ENCODE measurements at places on chromosomes 16 and 17.

GRCh38 chr17:75877752-75878173 is 618 bp downstream of the TRIM47 start:
- peak; percentile 82 for DNase-seq

DNA sequence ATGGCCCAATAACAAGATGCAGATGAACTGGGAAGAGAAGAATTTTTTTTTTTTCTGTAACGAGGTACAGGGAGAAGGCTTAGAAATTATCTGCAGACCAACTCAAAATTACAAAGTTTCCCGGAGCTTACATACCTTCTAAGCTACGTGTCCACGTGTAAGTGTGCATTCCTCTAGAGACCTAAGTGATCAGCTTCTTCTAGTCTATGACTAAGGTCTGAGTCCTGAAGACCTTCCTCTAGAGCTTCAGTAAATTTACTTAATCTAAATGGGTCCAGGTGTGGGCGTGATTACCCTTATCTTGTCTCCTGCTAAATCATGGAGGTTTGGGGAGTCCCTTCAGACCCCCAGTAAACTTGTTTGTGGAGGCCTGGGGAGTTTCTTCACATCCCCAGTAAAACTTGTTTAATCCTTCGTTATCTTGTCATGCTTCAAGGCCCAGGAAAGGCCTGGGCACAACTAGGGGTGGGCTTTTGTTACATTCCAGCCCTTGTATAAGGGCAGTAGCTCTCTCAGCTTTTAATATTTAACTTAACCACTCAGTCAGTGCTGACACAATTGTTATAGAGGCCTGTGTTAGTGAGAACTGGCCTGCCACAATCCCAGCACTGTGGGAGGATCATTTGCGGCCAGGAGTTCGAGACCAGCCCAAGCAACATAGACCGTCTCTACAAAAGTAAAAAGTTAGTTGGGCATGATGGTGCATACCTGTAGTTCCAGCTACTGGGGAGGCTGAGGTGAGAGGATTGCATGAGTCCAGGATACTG is 342.3 kb downstream of the SNX29 start:
- no peak for DNase-seq

GRCh38 chr16:68987734-68988457 is 117.6 kb upstream of the HAS3 start:
- DNase-seq: no peak

DNA sequence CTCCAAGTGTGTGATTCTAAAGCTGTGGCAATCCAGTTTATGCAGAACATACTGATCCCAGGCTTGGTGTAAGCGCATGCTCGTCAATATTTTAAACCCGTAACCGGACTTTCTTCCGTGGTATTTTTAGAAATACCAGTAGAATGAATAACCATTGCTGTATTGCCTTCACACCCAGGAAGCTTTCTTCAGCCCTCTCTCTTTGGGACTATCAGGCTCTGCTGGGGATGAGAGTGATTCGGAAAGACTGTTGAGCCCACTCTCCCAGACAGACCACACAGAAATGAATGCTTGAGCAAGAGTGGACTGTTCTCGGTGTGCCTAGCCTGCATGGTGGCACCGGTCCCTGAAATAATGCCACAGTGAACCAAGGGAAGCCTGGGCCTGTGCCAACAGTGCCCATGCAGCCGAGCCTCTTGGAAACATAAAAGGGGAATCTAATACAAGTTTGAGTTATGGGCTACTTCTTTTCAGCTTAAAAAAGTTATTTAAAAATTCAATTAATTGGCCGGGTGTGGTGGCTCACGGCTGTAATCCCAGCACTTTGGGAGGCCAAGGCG is 89.9 kb upstream of the ELAC2 start:
- no peak for DNase-seq

- DNase-seq: no peak
Measured at GRCh38 chr17:8287651-8288335, 677 bp upstream of the RANGRF start.

DNA sequence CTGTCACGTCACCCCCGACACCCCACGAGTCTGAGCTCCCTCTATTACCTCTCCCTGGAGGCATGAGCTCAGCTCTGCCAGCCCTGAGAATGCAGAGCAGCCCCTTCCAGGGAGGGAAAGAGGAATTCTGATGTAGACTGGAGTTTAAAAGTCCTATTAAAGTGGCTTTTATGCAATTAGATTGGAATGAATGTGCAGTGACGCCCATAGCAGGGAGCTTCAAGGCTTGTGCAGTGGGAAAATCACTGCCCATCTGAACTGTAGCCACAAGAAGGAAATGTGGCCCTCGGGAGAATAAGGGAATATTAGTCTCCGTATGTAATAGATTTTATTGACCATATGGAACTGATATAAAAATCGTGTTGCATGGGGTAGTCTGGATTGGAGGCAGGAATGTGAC is 66.9 kb downstream of the ZNF423 start:
- no peak for DNase-seq

DNA sequence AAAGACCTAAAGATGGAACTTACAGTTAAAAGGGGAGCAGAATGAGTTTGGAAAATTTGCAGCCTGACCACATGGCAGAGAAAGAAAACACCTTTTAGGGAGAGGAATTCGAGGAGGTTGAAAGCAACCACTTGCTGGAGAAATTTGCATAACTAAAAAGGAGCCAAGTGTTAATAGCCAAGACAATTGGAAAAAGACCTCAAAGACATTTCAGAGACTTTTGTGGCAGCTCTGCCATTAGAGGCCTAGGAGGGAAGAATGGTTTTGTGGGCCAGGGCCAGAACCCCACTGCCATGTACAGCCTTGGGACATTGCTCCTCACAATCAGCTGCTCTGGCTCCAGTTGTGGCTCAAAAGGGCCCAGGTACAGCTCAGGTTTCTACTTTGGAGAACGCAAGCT is 338.5 kb downstream of the UTP18 start:
- DNase-seq: no peak

DNA sequence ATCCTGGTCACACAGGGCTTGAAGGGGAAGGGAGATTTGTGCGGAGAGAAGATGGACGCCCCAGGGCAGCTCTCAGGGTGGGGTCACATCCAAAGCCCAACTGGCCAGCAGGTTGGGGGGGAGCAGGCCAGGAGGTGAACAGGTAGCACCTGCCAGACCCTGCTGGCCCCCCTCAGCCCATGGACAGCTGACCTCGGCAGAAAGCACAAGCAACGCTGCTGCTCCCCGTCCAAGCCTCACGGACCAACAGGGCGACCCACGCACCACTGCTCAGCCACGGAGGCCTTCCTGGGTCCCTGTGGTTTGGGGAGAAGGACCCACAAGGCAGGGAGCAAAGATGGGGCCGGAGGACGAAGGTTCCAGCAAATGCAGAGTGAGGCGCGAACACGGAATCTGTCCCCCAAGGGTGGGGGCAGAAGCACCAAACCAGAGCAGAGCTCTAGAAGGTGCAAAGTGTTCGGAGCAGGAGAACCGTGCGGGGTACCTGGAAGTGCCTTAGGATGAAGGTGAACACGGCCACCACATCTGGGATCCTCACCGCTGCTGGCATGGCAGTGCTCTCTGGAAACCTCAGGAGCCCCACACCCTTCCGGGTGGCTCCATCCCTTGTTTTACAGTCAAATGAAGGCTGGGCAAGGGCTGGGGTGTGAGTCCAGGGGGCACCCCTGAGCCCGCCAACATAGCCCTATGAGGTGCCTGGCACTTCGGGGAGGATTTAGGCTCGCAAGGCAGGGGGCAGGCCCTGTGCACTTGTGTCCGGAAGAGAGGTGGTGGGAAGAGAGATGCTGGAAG is 17.9 kb downstream of the CEP295NL start:
- no peak for DNase-seq

- DNase-seq: no peak
Measured at GRCh38 chr17:65041518-65041917, 15.0 kb downstream of the GNA13 start.

GRCh38 chr17:58822148-58823050 is 66.7 kb downstream of the PPM1E start:
- DNase-seq: no peak

DNA sequence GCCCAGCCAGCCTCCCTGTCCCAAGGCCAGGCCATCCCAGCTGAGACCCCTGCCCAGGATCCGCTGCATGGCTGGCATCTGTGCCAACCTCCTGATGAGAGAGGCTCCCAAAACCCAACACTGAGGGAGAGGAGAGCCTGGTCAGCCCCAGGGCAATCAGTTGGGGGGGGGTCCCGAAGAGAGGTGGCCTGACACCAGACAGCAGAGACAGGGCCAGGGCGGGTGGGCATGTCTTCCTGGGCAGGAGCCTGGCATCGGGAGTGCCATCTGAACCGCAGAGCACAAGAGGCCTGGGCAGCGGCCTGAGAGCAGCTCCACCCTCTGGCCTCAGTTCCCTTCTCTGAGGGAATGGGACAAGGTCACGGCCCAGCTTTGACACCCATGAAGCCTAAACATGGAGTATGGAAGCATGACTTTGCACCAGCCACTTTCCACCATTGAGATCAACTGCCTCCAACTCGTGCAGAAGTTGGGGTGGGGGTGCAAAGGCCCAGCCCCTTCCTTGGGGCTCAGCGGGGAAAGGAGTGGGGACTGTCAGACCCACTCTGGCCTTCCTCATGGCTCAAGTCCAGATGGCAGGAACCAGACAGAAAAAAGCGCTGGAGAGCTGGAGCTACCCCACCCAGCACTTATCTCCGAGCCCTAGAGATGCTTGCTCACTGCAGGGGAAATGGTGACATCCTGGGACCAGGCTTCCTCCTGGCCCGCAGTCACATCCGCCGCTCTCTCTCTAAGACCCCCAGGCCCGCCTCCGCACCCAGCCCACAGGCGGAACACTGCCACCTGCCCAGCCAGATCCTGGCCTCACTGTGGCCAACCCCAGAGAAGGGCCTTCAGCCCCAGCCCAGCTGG is 9.7 kb downstream of the RHBDF2 start:
- DNase-seq: no peak

GRCh38 chr17:58156839-58157803 is 8.9 kb downstream of the OR4D1 start:
- peak; percentile 73 for DNase-seq

DNA sequence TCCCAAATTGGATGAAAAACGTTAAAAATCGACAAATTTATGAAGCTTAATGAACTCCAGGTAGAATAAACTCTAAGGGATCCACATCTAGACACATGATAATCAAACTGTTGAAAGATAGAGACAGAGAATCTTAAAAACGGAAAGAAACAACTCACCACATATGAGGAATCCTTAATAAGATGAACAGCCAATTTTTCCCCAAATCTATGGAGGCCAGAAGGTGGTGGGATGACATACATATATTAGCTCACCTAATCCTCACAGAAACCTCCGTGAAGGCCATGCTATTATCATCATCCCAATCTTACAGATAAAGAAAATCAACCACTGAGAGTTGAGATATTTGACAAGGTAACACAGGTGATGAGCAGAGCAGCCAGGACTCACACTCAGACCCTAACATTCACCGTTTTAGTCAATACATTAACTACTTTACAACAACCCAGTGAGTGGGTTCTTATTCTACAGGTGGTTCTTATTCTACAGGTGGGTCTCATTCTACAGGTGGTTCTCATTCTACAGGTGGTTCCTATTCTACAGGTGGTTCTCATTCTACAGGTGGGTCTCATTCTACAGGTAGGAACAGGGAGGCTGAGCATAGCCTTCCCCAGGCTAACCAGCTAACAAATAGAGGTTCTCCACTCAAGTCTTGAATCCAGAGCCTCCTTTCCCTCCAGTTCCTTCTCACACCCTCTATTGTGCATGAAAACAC is 4.8 kb downstream of the CACNG1 start:
- DNase-seq: no peak

DNA sequence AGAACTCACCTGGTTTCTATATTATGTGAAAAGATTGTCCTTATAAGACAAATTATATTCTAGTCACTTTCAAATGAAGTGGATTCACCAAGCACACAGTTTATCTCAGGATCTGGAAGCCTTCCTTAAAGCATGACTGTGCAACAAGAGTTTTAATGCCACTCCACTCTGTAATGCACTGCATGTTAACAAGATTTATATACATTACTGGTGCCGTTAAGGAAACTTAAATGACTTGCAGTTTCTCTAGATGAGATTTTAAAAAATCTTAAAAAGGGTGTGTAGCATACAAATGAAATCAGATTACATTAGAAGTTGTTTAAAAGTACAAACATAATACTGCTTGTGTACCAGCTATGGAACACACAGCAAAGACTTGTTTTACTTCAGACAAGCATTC is 150.8 kb downstream of the SNX11 start:
- DNase-seq: no peak

DNA sequence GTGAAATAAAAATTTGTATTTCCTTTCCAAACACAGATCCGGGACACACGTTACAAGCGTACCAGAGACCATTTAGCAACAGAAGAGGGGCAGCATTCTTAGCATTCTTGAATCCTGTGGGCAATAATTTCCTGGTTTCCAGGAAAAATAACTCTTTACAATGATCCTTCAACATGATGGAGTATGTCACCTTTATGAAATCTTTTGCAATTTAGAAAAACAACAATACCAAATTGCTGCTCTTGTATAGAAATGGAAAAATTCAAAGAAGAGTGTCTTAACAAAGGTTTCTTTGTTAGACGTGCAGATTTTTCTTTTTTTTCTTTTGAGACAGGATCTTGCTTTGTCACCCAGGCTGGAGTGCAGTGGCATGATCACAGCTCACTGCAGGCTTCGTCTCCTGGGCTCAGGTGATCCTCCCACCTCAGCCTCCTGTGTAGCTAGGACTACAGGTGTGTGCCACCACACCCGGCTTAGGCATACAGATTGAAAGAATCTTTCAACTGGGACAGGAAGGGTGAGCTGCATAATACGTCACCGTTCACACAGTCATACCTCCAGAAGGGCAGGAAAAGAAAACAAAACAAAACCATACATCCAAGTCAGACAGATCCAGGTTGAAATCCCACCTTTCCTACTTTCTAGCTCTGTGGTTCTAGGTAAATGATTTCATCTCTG is 10.8 kb upstream of the GCSH start:
- DNase-seq: no peak

DNA sequence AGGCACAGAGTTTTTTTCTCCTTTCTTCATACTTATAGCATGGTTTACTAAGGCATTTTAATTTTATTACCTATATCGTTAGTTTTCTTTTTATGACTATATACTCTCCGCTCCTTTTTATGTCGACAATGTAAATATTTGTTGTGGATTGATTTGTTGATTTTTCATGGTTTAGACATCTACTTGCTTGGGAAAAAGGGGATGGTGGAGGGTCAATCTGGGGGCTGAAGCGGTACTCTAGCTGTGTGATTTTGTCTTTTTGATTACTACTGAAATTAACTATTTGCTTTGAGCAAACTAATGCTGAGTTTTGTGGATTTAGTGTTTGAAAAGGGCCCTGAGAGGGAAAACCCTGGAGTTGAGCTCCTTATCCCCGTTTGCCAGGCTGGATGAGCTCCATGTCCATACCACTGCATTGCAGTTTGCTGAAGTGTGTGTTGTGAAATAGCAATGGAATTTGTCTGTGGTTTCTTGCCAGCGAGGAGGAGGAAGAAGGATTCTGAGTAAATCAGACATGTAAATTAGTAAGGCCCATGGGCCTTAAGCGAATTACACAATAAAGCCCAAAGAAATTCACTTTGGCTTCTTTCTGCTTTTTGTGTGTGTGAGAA is 72.0 kb downstream of the FTO start:
- no peak for DNase-seq

DNA sequence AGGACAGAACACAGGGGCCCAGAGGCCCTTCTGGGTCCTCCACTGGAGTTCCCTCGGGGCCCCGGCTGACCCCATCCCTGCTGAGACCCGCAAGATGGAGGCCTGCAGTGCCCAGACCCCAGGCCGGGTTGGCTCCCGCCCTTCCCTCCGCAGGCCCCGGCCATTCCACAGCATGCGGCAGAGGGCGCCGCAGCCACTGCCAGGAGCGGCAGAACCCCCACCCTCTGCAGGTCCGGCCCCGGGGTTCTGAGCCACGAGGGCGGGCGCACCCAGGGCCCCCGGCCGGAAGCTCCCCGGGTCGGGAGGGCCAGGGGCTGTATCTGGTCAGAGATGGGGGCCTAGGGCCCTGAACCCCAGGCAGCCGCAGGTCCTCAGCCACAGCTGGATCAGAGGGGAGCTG is 2.4 kb upstream of the PERCC1 start:
- DNase-seq: peak; percentile 68
